ENCODE measurements at places on chromosomes 4 and X. TPM values are rescaled to one million over a fixed set of nuclear protein-coding genes. Genes with fewer than 3 reads are reported as not detected.

DNA sequence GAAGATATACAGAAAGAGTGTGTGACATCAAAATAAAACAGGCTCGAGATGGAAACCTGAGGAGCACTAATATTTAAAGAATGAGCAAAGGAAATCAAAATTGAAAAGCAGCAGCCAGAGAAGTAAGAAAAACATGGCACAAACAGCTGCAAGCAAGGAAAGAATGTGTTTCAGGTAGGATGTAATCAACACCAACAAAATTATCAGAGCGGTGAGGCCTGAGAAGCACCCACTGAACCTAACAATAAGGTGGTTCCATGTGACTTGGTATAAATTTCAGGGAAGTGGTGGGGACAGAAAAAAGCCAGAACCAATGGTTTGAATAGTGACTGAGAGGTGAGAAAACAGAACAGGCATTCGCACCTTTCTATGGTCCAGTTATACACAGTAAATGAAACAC is 11.5 kb downstream of the SLC39A8 start:
- H3K27ac ChIP-seq: no peak overlapping the region
- H3K27me3 ChIP-seq: no peaks in the 10 kb centered on the region
- H3K4me3 ChIP-seq: no peak overlapping the region

DNA sequence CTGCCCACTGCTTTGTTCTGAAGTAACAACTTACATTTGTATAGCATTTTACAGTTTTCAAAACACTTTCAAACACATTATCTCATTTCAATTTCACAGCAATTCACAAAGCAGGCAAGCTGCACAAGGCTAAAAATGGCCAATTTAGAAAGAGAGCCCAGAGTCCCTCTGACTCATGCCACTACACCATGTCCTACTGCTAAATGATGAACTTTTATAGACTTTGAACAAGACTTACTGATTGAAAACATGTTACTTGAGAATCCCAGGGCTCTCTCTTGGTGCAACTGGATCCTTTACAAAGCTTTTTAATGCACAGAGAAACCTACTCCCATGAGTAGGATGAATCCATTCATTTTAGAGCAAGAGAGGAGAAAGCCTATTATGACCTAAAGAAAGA is 5.8 kb upstream of the G3BP2 start:
- peaks cover 19% of the 10 kb centered on the region for H3K4me1 ChIP-seq
- DNase-seq: no peak
- peaks cover 3% of the 10 kb centered on the region for H3K36me3 ChIP-seq

- H3K4me1 ChIP-seq: no peaks in the 10 kb centered on the region
- no peak overlapping the region for H3K4me3 ChIP-seq
- no peak for DNase-seq
- no peaks in the 10 kb centered on the region for H3K36me3 ChIP-seq
- no peak overlapping the region for H3K27ac ChIP-seq
Measured at GRCh38 chrX:44767308-44767707, 76.5 kb upstream of the DUSP21 start.

GRCh38 chrX:85108165-85108564 is 104.5 kb downstream of the APOOL start:
- no peaks in the 10 kb centered on the region for H3K27me3 ChIP-seq
- H3K36me3 ChIP-seq: no peaks in the 10 kb centered on the region
- no peak for DNase-seq

DNA sequence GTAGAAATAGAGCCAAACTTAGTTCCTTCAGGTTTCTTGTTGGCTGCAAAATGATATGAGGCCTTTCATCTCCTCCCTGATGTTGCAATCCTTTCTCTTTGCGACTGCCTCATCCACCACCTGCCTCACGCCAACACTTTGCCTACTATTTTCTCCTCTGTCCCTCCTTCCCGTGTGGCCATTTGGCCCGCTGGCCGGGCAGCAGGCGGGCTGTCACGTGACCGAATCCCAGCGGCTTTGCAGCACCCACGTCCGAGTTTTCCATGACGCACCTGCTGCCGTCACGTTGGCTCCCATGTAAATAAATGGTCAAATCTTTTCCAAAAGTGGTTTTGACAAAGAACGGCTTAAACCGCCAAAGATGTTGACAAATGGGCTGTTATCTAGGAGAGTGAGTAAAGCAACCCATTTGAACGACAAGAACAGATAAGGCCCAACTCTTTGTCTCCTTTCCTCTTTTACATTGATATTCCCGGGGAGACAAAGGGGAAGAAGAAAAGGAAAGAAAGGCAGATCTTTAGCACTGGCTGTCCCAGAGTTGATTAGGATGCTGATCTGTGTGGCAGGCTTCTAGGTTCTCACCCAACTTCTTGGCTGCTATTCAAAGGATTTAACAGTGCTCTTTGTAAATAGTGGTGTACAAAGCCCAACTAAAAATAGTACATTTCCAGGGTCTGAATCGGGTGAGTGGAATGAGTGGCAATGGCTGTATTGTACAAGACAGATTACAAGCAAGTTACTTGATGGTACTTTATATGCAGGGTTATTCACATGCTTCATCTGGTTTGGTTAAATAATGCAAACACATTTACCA is 174.2 kb upstream of the JADE1 start:
- H3K36me3 ChIP-seq: no peaks in the 10 kb centered on the region
- H3K4me1 ChIP-seq: no peaks in the 10 kb centered on the region
- peaks cover 2% of the 10 kb centered on the region for H3K27me3 ChIP-seq
- no peak overlapping the region for H3K4me3 ChIP-seq
- no peak for DNase-seq

- no peak overlapping the region for H3K27ac ChIP-seq
- no peak for DNase-seq
- no peaks in the 10 kb centered on the region for H3K36me3 ChIP-seq
- no peak overlapping the region for H3K4me3 ChIP-seq
- H3K4me1 ChIP-seq: no peaks in the 10 kb centered on the region
Measured at GRCh38 chr4:22030307-22030706, 81.7 kb upstream of the KCNIP4 start.

The SPRY1 gene
- 60.2 TPM for total RNA-seq

GRCh38 chr4:82293304-82293703 is 80.5 kb downstream of the HNRNPD start:
- H3K27me3 ChIP-seq: peaks cover 18% of the 10 kb centered on the region
- no peak overlapping the region for H3K27ac ChIP-seq
- no peaks in the 10 kb centered on the region for H3K36me3 ChIP-seq
- H3K4me1 ChIP-seq: peaks cover 8% of the 10 kb centered on the region
- no peak overlapping the region for H3K4me3 ChIP-seq

- H3K4me1 ChIP-seq: peaks cover 25% of the 10 kb centered on the region
- peaks cover 25% of the 10 kb centered on the region for H3K36me3 ChIP-seq
- H3K27me3 ChIP-seq: peaks cover 7% of the 10 kb centered on the region
Measured at GRCh38 chr4:47913861-47914219, 543 bp downstream of the NFXL1 start.

The GAB1 gene
- 0.65 TPM for total RNA-seq

All from activated CD4-positive, alpha-beta T cell treated with anti-CD3 and anti-CD28 coated beads, Interleukin-2, amount 10 ng/mL, durations not matched to agents 24 days and 14 days (primary cell).